ENCODE measurements at places on chromosomes 5 and 9.

GRCh38 chr9:38339087-38339486 is 53.4 kb upstream of the ALDH1B1 start:
- H3K27ac ChIP-seq: no peak overlapping the region
- DNase-seq: no peak

- H3K27me3 ChIP-seq: no peaks in the 10 kb centered on the region
- DNase-seq: no peak
- no peak overlapping the region for H3K27ac ChIP-seq
- no peaks in the 10 kb centered on the region for H3K36me3 ChIP-seq
- no peak overlapping the region for H3K4me3 ChIP-seq
- H3K4me1 ChIP-seq: no peaks in the 10 kb centered on the region
These were observed 2118.6 kb upstream of the C9orf72 start for GRCh38 chr9:29691758-29692407.

DNA sequence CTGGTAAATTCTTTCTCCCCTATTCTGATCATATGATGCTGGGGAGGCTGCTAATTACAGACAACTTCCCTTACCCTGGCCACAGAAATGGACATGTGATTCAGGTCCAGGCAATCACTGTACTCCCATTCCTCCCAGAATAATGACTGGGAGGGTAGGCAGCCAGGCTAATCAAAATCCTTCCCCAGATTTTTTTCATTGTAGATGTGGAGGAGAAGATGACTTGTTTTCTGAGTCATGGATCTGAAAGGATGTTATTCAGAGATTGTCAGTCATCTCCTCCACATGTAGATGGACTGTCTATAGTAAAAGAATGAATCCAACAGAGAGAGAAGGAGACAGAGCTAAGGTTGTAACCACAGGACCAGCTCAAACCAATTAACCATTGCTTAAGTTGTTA is 123.9 kb upstream of the PUM3 start:
- no peak overlapping the region for H3K27ac ChIP-seq
- DNase-seq: no peak
- H3K27me3 ChIP-seq: no peaks in the 10 kb centered on the region
- no peak overlapping the region for H3K4me3 ChIP-seq

- no peak for DNase-seq
- H3K4me3 ChIP-seq: no peak overlapping the region
- no peak overlapping the region for H3K27ac ChIP-seq
- H3K27me3 ChIP-seq: no peaks in the 10 kb centered on the region
These were observed 202.7 kb downstream of the FBN2 start for GRCh38 chr5:128335339-128335738.

DNA sequence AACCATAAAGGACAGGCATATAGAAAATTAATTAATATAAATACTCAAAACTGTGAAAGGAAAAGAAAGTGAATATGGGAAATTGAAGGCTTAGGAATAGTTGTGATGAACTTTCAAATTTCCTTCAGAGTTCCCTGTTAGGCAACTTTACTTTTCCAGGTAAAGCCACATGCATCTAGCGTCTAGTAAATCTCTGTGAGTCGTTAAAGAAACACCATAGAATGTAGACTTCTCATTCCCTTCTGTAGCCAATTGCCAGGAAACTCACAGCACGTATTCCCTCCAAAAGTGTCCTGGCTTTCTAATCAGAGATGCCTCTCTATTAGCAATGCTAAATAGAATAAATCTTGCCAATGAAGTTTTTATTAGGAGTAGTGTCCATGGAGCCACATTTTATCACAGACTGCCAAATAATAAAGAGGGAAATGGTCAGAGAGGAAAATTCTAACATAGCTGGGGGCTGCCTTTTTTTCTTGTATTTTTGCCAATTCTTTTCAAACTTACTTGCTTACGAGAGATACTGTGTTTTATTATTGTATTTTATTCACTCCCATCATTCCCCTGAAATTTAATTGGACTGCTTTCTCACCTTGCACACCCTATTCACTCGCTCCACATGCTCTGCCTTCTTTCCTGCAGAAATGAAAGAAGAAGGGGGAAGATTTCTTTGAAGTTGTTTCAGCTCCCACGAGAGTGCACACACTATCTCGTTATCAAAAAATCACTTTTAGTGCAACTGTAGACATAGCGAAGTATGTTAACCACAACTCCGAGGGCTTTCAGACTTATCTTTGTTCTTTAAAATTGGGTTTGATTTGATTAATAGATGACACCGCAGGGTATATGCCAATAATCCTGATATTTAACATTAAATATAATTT is 439.0 kb downstream of the CSNK1G3 start:
- H3K27me3 ChIP-seq: no peaks in the 10 kb centered on the region
- no peak overlapping the region for H3K27ac ChIP-seq
- no peak for DNase-seq
- H3K4me1 ChIP-seq: peaks cover 4% of the 10 kb centered on the region

GRCh38 chr5:156991714-156992113 is 28.7 kb upstream of the TIMD4 start:
- H3K27ac ChIP-seq: no peak overlapping the region
- no peak overlapping the region for H3K4me3 ChIP-seq
- H3K27me3 ChIP-seq: no peaks in the 10 kb centered on the region
- H3K4me1 ChIP-seq: no peaks in the 10 kb centered on the region
- H3K36me3 ChIP-seq: no peaks in the 10 kb centered on the region

DNA sequence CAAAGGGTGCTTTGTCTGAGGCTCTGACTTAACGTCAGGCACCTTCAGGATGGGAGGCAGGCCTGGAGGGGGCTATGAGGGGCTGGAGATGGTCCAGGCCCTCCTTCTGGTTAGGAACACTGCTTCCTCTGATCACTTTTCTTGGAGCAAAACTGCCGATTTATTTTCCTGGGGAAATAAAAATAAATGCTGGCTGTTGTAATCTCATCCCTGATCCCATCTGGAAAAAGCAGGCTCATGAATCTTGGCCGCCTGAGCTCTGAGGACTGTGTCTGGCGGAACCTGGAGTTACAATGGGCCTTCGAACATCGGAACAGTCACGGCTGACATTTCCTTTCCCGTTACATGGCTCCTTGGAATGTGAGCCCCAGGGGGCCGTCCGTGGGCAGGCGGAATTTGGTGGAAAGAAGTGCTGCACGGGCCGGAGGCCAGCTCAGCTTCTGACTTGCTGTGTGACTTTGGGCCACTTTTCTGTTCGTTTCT is 157.8 kb downstream of the RGS3 start:
- no peaks in the 10 kb centered on the region for H3K27me3 ChIP-seq
- H3K4me1 ChIP-seq: peaks cover 62% of the 10 kb centered on the region
- no peak for DNase-seq
- H3K4me3 ChIP-seq: peak overlapping the region; percentile 47

DNA sequence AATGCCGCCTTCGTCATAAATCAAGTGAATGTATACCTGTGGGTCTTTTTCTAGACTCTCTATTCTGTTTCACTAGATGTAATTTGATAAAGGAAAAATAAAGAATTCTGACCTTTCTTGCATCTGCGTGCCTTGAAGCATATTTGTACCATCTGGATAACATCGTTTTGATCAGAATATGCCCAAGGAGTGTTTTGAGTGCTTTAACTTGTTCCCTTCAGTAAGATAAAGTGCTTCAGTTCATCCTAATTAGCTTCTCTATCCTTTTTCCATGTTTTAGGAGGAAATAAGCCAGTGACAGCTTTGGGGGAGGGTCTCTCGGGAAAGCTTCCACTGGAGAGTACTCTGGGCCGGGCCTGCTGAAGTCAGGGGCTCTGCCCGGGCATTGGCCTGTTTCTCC is 113.5 kb upstream of the DAP start:
- peaks cover 40% of the 10 kb centered on the region for H3K27me3 ChIP-seq
- no peak overlapping the region for H3K4me3 ChIP-seq

GRCh38 chr5:78399116-78399515 is 38.7 kb downstream of the SCAMP1 start:
- no peaks in the 10 kb centered on the region for H3K27me3 ChIP-seq
- no peaks in the 10 kb centered on the region for H3K4me1 ChIP-seq
- no peak overlapping the region for H3K4me3 ChIP-seq
- DNase-seq: no peak
- H3K27ac ChIP-seq: no peak overlapping the region

DNA sequence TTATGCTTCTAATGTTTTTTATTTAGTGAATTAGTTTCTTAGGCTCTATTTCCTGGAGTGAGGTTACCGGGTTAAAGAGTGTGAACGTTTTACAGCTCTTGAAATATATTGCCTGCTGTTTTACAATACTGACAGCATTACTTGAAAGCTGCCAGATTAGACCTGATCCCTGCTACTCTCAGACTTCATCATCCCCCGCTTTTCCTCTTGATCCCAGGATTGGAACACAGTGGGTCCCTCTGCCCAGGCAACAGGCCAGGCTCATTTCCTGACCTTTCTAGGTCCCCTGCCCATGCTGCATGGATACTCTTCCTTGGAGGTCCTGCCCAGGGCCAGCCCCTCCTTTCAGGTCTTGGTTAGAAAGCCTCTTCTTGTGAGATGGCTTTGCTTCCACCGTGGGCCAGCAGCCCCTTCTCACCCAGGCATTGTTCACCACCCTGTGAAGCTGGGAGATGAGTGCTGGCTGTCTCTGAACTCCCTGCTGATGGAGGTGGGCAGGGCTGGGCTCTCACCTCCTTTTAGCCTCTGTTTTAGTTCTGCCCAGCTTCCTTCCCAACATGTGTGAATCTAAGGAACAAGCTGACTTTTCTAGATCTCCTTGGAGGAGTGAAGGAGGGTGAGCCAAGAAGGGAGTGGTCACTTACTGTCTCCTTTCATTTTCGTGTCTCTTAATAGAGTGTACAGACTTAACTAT is 15.5 kb upstream of the FAM120AOS start:
- DNase-seq: no peak
- H3K4me3 ChIP-seq: peak overlapping the region; percentile 35
- H3K4me1 ChIP-seq: peaks cover 60% of the 10 kb centered on the region

DNA sequence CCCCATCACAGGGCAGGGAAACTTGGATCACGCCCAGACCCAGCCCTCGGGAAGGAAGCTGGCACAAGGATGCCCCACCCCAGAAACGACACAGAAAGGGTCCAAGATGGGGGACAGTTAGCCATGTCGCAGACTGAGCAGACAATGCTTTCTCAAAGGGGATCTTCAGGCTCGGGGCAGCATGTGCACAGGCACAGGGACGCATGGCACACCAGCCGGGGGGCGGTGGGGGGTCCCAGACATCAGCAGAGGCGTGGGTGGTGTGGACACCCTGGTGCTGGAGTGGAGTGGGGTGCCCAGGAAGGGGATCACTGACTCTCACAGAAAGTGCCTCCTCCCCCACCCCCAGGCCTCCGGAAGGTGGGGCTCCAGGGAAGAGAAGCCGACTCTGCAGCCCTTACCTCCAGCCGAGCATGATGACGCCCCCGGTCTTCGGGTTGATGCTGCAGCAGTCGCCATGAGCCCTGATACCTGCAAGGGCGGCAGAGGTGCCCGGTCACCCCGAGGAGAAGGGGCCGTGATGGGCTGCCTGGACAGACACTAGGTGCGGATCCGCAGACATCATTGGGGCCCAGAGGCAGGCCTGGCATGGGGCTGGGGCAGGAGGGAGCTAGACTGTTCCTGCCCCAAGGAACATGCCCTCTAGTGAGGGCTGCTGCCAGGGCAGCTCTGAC is 44.5 kb upstream of the ZNF354A start:
- H3K4me1 ChIP-seq: peaks cover 12% of the 10 kb centered on the region
- H3K36me3 ChIP-seq: no peaks in the 10 kb centered on the region
- no peak for DNase-seq

GRCh38 chr5:78698191-78698791 is 49.7 kb upstream of the LHFPL2 start:
- H3K4me3 ChIP-seq: no peak overlapping the region
- peaks cover 5% of the 10 kb centered on the region for H3K4me1 ChIP-seq
- H3K27me3 ChIP-seq: no peaks in the 10 kb centered on the region
- H3K27ac ChIP-seq: no peak overlapping the region
- DNase-seq: no peak

GRCh38 chr5:54882841-54883240 is 102.6 kb downstream of the ESM1 start:
- peak overlapping the region; percentile 85 for H3K27ac ChIP-seq
- H3K4me1 ChIP-seq: peaks cover 9% of the 10 kb centered on the region
- peaks cover 42% of the 10 kb centered on the region for H3K27me3 ChIP-seq
- H3K36me3 ChIP-seq: peaks cover 6% of the 10 kb centered on the region

DNA sequence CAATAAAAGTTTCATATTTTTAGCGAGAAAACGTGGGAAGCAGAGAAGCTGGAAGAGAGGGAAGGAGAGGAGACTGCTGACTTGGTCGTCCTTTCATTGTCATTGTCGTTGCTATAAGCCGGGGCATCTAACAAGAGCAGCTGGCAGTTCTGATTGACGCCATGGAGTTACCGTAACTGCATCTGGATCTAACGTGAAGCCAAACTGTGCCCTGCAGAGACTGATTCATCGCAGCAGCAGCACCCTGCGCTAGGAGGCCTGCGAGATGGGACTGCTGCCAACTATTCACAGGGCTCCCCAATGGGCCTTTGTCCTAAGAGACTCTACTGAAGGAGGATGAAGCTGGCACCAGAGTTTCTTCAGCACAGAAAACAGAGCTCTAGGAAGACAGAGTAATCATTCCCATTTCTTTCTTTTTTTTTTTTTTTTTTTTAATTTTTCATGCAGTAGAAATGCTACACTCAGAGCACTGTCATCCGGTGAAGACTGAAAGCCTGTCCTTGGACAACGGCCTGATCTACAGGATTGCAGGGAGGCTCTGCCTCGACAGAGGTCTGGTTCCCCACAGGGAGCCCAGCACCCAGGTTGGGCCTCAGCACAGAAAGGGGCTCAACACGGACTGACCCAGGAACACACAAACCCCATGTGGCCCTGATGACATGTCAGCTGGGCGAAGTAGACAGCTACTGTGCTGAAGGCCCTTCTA is 47.8 kb downstream of the RETREG1 start:
- H3K27me3 ChIP-seq: no peaks in the 10 kb centered on the region
- no peaks in the 10 kb centered on the region for H3K4me1 ChIP-seq
- no peak for DNase-seq
- H3K36me3 ChIP-seq: no peaks in the 10 kb centered on the region
- no peak overlapping the region for H3K27ac ChIP-seq

GRCh38 chr5:139690064-139690802 is 42.1 kb downstream of the CXXC5 start:
- DNase-seq: no peak
- peaks cover 4% of the 10 kb centered on the region for H3K36me3 ChIP-seq
- H3K4me3 ChIP-seq: peak overlapping the region; percentile 57

GRCh38 chr9:90078988-90079421 is 474.2 kb downstream of the GADD45G start:
- peaks cover 25% of the 10 kb centered on the region for H3K27me3 ChIP-seq
- H3K4me3 ChIP-seq: no peak overlapping the region
- no peaks in the 10 kb centered on the region for H3K36me3 ChIP-seq
- no peak for DNase-seq

GRCh38 chr5:19771174-19771835 is 216.7 kb downstream of the CDH18 start:
- H3K4me3 ChIP-seq: no peak overlapping the region
- H3K27ac ChIP-seq: no peak overlapping the region
- H3K36me3 ChIP-seq: no peaks in the 10 kb centered on the region

DNA sequence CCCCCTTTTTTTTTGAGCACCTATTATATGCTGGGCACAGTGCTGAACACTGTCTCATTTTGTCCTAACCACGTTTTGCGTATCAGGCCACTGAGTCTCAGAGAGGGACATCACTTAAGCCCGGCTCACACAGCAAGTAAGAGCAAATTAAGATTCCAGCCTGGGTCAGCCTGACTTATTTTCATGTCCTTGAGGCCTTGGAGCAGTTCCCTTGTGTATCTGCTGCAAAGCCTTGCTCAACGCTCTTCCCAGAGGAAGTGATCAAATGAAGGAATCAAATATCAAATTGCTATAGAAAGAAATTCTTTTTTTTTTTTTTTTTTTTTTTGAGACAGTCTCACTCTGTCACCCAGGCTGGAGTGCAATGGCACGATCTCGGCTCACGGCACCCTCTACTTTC is 30.7 kb downstream of the ERGIC1 start:
- peaks cover 42% of the 10 kb centered on the region for H3K4me1 ChIP-seq
- peaks cover 5% of the 10 kb centered on the region for H3K36me3 ChIP-seq
- H3K27me3 ChIP-seq: no peaks in the 10 kb centered on the region
- DNase-seq: no peak
- no peak overlapping the region for H3K27ac ChIP-seq
